ENCODE measurements at places on chromosomes 3 and 15. TPM values are rescaled to one million over a fixed set of nuclear protein-coding genes. Genes with fewer than 3 reads are reported as not detected.

- DNase-seq: no peak
Measured at GRCh38 chr3:47408839-47409229, 28.0 kb downstream of the PTPN23 start.

DNA sequence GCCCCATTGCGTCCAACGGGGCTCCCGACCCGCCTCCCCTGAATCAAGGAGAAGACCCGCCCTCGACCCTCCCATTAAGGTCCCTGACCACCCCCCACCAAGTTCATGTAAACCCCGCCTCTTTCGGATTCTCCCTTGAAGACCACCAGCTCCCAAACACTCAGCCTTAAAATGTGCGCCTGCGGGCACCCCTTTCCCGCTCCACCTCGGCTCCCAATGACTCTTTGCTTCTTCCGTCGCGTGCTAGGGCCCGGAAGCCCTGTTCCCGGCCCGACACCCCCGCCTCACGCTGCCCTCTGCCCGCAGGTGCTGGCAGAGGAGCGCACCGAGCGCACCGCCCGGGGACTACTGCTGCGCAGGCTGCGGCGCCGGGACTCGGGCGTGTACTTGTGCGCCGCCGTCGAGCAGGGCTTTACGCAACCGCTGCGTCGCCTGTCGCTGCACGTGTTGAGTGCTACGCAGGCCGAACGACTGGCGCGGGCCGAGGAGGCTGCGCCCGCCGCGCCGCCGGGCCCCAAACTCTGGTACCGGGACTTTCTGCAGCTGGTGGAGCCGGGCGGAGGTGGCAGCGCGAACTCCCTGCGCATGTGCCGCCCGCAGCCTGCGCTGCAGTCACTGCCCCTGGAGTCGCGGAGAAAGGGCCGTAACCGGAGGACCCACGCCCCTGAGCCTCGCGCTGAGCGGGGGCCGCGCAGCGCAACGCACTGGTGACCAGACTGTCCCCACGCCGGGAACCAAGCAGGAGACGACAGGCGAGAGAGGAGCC is 2.7 kb upstream of the LSMEM2 start:
- DNase-seq: no peak

The IRAK2 gene
- total RNA-seq: 5.3 TPM

The CRYGS gene
- 12.1 TPM for total RNA-seq

The HRG gene
- total RNA-seq: not detected

All from CD4-positive, alpha-beta memory T cell (primary cell).